ENCODE measurements at places on chromosomes 13 and 19.
A peak's percentile ranks its signal among the peaks of the same experiment; 100 is the strongest.

DNA sequence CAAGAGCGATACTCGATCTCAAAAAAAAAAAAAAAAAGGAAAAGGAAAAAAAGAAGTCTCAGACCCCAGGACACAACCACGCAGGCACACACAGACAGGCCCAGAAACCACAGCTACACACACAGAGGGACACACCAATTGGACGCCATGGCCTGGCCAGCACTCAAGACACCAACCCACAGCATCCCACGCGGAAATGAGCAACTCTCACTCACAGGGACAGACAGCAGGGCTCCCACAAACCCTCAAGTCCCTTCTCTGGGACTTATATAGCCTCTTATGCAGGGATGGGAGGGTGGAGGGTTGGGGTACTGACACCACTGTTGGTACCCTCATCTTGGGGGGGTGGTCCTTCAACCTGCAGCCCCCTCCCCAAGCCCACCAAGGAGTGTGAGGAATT lies 5.9 kb downstream of the NOTCH3 start:
- no peak for DNase-seq

DNA sequence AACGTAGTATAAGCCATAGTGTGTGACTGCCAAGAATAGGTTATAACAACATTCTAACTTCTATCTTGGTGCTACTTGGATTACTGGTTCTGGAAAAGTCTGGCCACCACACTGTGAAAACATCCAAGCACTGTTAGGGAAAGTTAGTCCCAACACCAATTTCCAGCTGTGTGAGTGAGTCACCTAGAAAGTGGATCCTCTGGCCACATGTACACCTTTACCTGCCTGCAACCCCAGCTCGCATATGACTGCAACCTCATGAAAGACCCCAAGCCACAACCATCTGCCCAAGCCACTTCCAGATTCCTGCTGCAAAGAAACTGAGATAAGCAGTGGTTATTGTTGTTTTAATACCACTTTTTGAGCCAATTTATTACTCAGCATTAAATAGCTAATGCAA lies 404.5 kb downstream of the KCTD12 start:
- DNase-seq: no peak

GRCh38 chr19:40802300-40803169 lies 3.5 kb downstream of the EGLN2 start:
- no peak for DNase-seq

DNA sequence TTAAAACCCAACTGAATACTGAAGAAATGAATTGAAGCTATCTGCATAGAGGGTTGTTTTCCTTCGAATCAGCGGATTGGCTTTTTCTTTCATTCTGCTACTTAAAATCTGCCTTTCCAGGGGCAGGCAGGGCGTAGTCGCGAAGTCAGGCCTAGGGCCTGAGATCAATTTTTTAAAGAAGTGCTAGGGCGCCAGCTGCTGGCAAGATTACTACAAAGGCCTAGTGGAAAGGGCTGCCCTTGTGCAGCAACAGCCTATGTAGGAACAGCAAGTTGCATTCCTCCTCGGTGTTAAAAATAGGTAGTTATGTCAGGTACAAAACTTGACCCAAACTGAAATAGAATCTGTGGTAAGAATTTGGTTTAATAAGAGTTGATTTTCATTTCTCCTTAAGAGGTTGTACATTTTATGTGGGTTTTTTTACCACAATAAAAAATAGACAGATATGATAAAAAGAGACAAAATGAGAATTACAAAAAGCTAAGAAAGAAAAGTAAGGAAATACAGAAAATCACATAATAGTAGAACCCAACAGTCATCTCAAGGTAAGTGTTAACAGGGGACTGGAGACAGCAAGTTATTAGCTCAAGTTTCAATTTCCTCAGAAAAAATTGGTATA lies 9.5 kb upstream of the URAD start:
- peak; percentile 76 for DNase-seq

GRCh38 chr13:46321494-46322225 lies 65.4 kb downstream of the RUBCNL start:
- peak; percentile 84 for DNase-seq

DNA sequence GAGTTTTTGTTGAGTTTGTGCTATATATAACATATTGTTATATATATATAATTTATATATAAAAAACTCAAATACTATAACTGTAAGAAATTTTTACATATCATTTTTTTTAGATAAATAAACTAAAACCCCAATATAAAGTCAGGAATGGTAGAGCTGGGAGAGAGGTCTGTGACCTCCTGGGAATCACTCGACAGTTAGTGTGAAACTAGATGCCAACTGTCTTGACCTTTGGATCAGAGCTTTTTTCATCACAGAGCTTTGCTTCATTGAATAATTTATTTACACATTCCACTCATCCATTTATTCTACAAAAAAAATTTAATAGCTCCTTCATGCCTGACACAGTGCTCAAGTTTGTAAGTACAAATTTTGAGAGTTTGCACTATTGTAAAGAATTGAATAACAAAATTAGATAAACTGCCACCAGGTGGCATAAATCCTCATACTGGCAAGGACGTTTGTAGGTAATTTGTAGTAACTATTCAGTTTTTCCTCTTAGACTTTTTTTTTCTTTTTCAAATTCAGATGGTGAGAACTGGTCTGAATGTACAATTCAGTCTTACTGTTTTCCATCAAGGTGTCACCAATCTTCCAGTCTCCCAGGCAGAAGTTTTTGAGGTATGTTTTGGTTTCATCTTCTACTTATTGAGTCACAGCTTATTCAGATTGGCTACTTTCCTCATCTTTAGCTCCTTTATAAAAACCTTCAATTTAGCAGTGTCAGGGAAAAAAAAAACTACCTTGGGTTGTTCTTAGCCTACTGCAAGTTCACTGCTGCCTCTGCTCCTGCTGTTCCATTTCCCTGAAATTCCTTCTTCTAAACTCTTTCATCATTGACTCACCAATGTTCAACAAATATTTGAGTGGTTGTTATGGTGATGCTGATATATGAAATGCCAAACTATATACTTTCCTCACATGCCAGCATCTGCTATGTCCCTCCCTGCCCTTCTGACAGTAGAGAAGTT lies 28.7 kb downstream of the LACC1 start:
- peak; percentile 59 for DNase-seq

GRCh38 chr19:640606-641189 lies 1.0 kb downstream of the FGF22 start:
- no peak for DNase-seq

DNA sequence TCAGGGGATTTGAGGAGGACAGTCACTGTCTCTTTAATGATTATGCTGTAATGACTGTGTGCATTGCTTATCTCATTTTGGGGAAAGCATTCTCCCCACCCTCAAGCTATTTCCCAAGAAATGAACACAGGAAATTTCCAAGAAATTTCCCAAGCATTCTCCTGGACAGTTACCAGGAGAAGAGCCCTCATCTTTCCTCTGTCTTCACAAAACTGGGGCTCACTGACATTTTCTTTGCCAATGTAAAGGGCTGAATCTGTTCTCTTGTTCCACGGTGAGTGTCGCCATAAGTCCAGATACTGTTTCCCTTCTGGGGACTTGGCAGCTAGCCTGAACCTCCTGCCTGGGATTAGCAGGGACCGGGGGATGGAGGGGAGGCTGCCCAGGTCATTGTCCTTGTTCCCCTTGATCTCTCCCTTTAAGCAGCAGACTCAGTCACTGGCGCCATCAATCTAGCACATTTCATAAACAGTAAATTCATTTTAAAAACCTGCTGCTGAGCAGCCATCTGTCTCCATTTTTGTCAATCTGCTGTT lies 172.8 kb downstream of the DNAJC15 start:
- no peak for DNase-seq

DNA sequence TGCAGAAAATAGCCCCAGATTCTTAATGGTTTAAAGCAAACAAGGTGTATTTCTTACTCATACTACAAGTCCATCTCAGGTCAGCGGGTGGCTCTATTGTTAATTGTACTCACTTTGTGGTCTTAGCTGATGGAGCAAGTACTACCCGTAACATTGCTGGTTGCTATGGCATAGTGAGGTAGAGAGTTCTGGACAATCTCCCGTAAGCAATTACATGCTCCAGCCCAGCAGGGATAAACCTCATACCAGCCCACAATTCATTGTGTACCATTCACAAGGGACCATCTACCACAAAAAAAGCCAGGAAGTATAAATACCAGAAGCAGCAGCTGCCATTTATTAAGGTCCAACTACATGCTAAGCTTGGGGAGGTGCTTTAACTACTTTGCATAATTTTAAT lies 167.1 kb downstream of the PCDH9 start:
- DNase-seq: no peak

DNA sequence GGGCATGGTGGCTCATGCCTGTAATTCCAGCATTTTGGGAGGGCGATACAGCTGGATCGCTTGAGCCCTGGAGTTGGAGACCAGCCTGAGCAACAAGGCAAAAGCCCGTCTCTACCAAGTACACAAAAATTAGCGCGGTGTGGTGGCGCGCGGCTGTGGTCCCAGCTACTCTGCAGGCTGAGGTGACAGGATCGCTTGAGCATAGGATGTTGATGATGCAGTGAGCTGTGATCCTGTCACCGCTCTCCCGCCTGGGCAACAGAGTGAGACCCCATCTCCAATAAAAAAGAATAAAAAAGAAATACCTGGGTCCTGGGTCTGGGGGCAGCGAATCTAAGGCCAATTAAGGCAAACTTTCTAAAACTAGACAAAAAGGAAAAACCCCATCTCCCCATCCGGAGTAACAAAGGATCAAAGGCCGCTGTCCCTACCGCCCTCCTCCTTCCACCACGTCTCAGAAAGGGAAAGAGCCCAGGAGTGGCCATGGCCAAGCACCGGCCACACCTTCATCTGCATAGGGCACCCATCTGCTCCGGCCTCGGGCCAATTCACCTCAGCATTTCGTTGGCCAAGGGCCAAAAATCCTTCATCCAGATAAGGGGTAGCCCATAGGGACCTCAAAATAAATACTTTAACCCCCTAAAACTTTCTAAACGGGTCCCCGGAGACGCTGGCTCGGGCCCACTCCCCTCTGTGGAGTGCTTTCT lies 851 bp downstream of the ZNF320 start:
- peak; percentile 59 for DNase-seq

- no peak for DNase-seq
These were observed 15.8 kb downstream of the PRODH2 start for GRCh38 chr19:35796645-35797542.
